ENCODE measurements at places on chromosomes 4 and X.

DNA sequence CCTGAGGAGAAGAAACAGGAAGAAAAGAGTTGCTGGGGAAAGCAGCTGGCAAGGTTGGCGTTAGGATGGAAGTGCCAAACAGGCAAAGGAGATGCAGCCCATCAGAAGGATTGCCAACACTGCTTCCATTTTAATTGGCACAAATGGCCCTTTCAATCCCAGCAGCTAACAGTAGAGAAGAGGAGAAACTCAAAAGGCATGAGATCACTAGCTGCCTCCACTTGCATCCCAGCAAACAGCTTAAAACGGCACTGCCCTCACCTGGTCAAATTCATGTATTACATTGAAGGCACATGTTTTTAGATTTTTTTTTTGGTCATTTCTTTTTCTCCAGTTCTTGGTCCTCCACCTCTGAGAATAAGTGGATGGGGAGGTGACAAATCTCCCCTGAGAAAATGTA lies 14.9 kb upstream of the LOC101059915 start:
- peak; percentile 62 for DNase-seq

- DNase-seq: peak; percentile 24
Measured at GRCh38 chr4:103499094-103499493, 220.7 kb downstream of the TACR3 start.

DNA sequence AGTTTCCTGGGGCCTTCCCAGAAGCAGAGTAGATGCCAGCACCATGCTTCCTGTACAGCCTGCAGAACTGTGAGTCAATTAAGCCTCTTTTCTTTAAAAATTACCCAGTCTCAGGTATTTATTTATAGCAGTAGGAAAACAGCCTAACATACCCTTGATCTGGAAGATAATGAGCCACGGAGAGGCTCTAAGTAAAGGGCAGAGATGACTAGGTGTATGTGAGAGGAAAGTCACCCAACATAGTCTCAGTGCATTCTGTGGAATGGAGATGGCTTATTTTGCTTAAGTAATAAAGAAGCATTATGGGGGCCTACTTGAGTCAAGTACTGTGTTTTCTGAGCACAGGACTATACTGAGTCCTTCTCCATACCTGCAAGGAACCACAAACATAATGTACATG lies 199.5 kb downstream of the CPEB2 start:
- DNase-seq: no peak

DNA sequence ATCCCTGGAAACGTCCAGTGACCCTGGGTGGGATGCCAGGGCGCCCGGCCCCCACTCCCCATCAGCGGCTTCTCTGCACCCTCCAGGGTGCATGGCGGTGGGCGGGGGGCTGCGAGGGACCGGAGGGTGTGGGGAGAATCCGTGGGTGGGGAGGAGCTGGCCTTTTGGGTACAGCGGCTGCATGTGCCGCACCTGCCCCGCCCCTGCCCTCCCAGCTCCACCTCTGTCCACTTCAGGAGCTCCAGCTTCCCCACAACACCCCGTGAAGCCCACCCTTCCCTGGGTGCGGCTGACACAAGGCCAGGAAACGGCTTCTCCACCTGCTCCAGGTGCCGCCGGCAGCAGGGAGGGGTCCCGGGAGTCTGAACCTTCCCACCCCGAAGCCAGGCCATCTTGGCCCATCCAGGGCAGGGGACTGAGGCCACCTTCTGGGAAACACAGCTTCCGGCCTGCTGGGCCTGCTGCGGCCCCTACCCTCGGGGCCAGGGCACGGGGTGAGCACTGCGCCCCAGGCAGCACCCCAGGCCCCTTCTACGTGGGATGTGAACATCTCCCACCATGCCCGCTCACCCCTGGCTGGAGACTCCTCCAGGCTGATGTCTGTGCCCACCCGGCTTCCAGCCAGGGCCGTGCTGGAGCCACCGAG lies 34.6 kb downstream of the CPLX1 start:
- no peak for DNase-seq

GRCh38 chr4:2834001-2834921 lies 9.4 kb upstream of the ADD1 start:
- DNase-seq: no peak

DNA sequence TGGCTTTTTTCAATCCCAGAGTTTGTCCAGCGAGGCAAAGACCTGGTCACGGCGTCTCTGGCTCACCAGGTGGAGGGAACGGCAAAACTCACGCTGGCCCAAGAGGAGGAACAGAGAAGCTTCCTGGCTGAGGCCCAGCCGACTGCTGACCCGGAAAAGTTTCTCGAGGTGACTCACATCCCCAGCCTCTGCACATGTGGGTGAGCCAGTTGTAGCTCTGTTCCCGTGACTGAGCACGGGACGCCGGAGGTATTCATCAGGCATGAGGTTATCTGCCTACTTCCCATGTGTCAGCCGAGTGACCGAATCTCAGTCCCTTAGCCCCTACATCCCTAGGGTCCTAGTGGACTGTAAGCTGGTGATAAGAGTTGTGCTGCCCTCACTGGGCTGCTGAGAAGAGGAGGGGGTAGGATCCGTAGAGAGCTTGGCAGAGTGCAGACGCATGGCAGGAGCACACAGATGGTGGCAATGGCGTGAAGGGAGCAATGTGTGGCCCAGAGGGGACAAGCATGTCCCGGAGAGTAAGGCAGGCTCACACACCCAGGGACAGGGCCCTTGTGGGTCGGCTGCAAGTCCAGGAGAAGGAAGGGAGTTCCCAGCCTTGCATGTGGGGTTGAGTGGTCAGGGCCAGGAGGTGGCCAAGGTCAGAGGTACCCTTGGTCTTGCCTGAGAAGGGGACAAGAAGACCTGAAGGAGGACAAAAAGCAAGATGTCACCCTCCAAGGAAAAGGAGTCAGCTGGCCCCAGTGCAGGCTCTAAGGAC lies 42.9 kb downstream of the EVC start:
- DNase-seq: no peak

GRCh38 chrX:37796310-37796709 lies 16.5 kb downstream of the CYBB start:
- DNase-seq: no peak
